GOT3 (cell line): ENCODE measurements at places on chromosomes 5 and 9.
A peak's percentile ranks its signal among the peaks of the same experiment; 100 is the strongest.

DNA sequence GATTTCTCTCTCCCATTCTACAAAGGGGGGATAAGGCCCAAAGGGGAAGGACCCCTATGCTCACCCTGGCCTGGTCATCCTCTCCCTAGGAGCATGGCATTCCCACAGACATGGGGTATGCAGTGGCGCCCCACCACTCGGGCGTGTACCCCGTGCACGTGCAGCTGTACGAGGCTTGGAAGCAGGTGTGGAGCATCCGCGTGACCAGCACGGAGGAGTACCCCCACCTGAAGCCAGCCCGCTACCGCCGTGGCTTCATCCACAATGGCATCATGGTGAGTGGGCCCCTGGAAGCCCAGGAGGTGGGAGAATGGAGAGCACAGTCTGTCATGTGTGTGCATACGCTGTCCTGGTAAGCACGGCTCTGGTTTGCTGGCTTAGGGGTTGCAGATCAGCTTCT lies 27.7 kb downstream of the NDST1 start:
- DNase-seq: no peak

- DNase-seq: no peak
Measured at GRCh38 chr9:5408596-5408995, 29.1 kb downstream of the PLGRKT start.

DNA sequence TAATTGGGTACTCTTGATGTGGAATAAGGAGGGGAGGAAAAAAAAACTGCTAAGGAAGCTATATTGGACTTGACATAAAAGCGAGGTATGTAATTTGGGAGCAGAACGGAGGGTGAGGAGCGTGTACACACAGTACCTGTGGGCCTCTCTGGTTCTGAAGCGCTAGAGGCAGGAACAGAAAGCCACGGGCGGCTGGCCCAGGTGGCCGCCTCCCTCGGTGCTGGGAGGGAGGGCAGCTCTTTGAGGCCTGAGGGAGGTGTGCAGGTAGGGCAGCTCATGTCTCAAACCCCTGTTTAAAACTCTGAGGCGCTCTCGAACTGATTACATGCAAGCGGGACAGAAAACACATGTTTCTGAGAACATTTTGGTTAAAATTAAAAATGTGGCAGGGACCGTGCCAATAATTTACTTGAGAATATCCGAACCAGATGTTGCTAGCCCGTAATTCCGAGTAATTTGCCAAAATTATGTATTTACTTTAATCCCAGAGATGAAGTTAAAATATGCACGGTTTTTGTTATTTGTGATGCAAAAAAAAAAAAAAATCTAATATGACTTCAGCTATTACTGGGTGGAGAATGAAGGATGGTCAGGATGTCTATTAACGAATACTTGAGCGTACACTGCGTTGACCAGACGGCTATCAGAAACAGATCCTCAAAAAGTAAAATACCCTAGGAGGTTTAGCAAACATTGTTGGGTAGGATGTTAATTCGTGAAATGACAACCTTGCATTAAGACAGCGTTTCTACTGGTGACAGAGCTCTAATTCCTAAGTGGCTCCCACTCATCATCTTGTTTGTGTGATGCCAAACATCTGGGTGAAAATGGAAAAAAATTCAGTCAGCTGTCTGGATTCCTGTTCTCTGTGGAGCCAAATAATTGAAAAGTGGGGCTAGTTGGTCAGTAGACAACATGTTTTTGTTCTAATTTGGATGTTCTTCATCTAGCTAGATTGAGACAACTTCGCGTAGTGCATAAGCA lies 24.4 kb upstream of the STC2 start:
- no peak for DNase-seq

- DNase-seq: no peak
Measured at GRCh38 chr5:154059039-154059430, 20.3 kb downstream of the MFAP3 start.

DNA sequence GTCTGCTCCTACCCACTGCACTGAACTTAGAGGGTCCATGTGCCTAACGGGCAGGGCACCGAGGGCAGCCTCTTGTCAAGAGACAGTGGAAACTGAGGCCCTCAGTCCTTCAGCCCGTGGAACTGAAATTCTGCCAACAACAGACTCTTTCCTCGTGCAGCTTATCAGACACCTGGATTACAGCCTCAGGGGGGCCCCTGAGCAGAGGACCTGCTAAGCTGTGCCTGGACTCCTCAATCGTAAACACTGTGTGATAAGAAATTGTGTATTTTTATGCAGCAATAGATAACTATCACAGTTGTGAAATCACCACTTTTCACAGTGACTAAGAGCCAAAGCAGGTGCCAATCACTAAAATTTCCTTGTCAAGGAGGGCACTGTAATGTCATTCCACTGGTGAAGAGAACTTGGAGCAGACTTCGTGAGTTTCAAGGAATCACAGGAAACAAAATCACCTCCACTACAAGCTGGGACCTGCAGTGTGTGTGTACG lies 33.4 kb upstream of the CTSV start:
- DNase-seq: no peak

- DNase-seq: no peak
Measured at GRCh38 chr9:5425006-5425628, 12.6 kb downstream of the PLGRKT start.

DNA sequence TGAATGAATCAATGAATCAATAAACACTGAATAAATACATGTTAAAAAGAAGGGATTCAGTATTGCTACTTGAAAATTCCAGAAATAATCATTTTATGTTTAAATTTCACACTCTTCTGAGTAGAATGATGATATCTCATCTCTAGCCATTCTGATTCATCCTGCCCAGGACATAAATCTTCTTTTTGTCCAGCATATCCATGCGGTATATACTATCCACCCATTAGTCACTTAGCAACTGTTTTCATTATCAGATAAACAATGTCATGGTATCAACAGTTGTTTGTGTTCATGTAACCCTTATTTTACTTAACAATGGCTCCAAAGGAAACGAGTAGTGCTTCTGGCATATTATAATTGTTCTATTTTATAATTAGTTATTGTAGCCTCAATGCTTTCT lies 432.4 kb upstream of the SMC2 start:
- no peak for DNase-seq

GRCh38 chr5:168734620-168735300 lies 155.6 kb upstream of the PANK3 start:
- no peak for DNase-seq

DNA sequence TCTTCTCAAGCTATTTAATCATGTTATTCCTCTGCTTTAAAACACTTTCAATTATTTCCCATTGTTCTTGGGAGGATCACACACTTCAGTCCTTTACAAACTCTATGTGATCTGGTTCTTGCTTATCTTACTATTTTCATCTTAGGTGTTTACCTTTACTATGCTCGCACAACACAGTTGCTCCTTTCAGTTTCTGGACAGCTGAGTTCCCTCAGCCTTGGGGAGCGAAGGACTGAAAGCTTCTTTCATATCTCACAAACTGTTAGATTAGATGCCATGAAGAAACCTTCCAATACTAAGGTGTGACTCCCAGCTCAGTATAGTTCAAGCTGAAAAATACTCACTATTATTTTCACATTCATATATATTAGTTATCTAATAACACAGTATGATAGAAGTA lies 117.9 kb downstream of the CDC42SE2 start:
- no peak for DNase-seq

DNA sequence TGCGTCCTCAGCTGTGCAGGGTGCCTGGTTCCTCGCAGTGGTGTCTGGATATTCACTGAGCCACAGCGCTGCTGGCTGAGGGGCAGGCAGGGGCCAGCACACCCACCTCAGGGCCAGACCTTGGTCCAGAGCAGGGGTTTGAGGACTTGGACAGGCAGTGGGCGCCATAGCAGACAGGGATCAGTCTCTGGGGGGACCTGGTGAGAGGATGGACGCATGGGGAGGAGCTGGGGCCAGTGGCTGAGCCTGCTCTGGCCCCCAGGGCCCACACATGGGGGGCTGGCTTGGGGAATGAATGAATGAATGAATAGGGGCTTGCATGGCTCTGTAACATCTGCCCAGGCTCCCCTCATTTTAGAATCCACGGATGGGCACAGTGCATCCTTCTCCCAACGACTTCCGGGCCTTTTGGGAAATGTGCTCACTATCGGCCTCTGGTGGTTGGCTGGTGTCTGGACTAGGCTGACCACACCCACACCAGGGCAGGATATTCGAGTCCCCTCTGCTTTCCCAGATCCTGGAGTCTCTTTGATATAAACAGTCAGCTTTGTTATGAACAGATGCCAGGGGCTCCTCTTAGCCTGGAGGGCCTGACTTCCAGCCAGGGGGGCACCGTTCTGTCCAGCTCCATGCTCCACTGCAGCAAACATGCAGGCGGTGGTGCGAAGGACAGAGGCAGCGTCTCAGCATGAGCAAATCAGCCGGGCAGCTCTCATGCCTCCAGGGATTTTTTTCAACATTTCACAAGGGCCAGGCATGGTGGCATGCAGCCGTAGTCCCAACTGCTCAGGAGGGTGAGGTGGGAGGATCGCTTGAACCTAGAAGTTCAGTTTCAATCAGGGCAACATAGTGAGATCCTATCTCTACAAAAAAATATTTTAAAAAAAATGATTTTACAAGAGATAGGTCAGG lies 62.6 kb downstream of the NEK6 start:
- DNase-seq: no peak

DNA sequence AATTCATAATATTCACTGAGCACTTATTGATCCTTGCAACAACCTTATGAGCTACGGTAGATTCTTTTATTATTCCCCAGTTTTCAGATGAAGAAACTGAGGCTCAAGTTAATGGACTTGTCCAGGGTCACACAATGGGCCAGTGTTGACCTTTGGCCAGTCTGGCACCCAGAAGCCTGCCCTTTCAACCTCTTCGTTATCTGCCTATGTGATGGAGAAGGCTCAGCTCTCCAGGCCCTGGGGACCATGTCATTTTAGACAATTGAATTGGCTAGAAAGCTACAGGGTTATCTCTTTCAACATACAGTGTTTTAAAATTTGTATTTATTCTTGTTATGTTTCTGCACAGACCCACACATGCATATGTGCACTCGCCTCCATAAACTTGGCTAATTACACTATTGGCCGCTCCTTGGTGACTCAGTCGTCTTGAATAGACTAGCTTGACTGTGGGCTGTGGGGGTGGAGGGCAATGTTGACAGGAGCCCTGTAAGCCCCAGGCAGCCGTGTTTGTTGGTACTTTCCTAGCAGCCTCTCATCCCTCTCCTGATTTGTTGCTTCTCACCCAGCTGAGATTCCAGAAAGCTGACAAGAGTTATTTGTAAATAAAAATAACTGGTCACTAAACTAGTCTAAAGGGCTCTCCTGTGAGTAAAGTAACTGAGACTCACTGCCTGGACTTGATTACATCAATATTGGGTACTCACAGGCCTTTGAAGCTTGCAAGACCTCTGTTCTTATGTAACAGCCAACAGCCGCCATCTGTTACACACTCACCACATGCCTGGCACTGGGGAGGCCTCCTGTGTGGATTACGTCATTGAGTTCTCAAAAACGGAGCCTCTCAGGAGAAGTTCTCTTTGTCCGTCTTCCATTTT lies 8.5 kb upstream of the ANGPTL2 start:
- DNase-seq: peak; percentile 9

DNA sequence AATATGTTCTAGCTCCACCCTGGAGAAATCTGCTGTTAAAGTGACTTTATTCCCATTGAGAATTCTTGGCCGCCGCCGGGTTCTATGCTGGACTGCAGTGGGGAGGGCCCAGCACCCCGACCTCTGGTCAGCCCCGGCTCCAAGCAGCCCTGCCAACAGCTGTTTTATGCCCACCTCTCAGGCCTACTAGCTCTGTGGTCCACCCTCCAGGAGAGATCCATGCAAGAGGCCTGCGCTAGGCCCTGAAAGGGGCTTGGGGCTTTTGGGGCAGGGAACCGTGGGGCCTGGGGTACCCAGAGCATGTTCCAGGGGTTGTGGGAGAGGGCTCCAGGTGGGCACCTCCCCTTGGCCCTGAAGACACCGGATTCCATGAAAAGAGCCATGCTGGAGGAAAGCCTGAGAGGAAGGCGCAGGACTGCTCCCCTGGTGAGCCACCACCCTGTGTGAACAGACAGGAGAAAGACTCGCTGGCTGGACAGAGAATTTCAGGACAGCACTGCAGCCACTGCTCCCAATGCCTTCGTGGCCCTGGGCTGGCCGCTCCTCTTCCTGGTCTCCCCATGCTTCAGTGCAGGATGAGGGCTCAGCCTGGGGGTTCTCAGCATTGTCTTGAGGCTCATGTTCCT lies 44.6 kb upstream of the RUFY1 start:
- DNase-seq: no peak

- DNase-seq: no peak
Measured at GRCh38 chr9:6921315-6921714, 163.5 kb downstream of the KDM4C start.

DNA sequence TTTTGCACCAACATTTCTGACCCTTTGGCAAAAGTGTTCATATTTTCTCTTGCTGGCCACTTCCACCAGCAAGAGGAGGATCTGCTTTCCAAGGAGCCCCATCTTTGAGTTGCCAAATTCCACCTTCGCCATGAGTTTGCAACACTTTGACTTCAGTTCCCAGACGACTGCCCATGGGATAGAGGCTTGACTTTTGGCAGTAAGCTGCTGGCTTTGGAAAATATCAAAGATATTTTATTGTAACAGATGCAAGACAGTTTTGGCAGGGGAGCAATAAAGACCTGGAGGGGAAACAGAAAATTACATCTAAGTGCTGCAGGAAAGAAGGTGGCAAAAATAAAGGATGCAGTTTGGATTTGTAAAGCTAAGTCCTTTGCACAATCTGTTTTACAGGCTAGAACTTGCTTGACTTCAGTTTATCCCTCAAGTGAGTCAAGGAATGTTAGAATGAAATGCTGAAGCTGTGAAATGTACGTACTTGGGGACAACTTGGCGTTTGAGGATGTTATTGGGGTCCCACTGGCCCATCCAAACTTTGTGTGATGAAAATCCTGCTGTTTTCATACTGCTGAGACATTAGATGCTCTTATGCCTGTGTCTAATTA lies 232.9 kb downstream of the GOLPH3 start:
- no peak for DNase-seq

- no peak for DNase-seq
Measured at GRCh38 chr5:66621146-66621545, 25.0 kb downstream of the MAST4 start.

GRCh38 chr5:67272453-67273130 lies 76.0 kb upstream of the CD180 start:
- no peak for DNase-seq

DNA sequence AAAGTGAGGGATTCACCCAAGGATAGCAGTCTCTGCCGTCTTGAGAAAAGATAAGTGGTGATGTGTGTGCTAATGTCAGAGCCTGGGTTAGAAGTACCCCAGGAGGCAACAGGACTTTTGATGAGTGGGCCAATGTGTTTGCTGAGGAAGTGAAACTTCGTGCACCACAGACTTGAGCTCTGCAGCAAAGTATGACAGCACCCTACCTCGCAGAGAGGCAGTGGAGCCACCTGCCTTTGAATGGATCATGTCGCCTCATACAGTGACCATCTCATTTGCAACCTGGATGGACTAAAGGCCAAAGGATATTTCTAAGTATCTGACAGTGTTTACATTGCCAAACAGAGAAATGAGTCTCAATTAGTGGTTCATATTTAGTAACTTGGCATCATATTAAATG lies 593.9 kb upstream of the GRAMD2B start:
- DNase-seq: no peak

DNA sequence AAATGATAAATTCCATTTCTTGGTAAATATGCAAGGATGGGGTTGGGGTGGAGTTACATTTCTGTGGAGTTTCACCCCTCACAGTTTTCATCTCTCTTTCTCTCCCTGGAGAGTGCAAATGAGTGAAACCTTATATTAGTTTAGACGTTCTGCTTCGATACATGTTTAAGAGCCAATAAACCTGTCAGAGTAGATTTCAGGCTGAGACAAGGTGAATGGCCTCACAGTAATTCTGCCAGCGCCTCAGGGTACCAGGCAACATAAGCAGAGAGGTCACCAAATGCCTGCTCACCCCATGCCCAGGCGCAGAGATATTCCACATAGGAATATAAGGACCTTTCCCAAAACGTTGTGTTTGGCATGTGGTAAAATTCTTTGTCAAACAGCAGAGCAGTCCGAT lies 154.9 kb upstream of the VLDLR start:
- DNase-seq: no peak
